GM12878 (cell line): ENCODE measurements at places on chromosomes 12 and 14.

DNA sequence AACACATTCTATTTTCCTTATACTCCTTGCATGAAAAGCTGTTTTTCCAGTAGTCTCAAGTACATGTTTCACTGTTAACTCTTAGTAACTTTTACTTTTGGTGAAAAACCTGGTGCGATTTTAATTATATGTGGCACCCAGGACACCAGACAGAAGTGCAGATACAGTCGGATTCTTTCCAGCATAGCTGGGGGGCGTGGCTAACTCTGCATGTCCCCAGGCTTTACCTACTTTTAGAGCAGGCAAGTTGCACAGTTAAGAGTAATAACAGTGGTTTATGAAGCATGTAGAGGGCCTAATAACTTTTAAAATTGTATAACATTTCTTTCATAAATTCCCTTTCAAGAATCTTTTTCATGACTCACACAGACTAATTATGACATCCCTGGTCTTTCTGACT, 70.7 kb downstream of the HSD17B6 start:
- DNase-seq: no peak

- DNase-seq: no peak
Measured at GRCh38 chr12:72560003-72560769, 288.0 kb downstream of the TRHDE start.

GRCh38 chr14:54554401-54554800, 12.5 kb upstream of the SAMD4A start:
- DNase-seq: no peak

DNA sequence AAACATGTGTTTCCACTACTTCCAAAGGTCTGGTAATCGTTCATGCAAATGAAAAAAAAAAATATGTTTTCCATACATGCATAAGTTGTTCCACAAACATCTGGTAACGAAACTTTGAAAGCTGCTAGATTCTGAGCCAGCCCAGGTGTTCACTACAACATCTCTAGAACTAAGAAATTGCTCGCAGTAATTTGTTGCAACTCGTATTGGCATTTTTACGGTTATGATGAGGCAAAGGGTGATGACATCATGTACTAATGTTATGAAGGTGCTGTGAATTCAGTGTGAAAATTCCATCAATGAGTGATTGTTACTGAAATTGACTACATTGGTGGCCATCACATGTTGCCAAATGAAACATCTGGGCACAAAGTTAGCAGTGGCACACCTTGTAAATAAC, 31.9 kb upstream of the CCDC91 start:
- DNase-seq: no peak

GRCh38 chr12:117662220-117662619, 300.8 kb upstream of the NOS1 start:
- DNase-seq: no peak

DNA sequence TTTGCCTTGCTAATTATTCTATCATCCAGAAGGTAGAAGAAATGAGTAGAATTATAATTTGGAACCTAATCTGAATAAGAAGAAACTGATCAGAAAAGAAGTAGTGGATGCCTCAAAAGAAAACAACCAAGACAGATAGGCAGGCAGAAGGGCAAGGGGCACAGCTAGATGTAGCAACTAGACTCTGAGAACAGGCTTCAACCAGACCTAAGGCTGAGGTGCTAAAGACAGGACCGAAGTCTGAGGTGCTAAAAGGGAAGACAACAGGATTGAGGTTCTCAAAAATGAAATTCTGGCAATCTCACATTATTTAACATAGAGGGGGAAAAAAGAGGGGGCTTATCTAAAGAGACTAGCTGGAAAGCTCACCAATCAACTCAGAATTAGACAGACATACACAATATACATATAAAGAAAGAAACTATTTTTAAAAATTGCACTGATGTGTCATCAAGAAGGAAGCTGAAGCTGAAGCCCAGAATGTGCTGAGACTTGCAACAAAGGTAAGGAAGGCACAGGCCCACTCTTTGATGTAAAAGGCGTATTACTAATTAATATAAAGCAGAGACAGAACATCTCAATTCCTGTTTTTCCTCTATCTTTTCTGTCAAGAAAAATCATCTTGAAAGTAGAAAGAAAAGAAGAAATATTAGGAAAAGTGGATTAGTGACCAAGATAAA, 43.8 kb upstream of the CSRNP2 start:
- DNase-seq: no peak

DNA sequence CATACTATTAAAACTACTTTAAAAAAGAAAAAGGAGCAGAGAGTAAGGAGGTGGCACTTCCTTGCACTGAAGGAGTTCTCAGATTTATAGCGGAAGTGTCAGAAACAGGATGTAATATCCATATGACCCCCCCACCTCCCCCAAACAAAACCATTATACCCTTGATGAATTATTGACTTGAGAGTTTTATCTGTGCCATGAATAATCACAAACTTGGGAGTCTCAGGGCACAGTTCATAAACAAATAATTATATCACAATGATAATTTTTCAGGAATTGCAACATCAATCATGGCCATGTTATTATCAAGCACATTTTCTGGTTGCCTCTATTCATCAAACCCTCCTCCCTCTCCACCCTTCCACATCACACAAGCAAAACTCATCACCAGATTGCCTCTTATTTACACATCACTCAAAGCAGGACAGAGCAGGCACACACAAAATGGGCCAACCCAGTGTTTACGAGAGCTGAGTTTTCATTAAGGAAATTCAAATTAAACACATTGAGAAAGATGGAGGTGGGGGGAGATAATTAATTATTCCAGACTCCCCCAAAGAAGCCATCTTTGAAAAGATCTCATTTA, 141.4 kb downstream of the EGLN3 start:
- DNase-seq: no peak

DNA sequence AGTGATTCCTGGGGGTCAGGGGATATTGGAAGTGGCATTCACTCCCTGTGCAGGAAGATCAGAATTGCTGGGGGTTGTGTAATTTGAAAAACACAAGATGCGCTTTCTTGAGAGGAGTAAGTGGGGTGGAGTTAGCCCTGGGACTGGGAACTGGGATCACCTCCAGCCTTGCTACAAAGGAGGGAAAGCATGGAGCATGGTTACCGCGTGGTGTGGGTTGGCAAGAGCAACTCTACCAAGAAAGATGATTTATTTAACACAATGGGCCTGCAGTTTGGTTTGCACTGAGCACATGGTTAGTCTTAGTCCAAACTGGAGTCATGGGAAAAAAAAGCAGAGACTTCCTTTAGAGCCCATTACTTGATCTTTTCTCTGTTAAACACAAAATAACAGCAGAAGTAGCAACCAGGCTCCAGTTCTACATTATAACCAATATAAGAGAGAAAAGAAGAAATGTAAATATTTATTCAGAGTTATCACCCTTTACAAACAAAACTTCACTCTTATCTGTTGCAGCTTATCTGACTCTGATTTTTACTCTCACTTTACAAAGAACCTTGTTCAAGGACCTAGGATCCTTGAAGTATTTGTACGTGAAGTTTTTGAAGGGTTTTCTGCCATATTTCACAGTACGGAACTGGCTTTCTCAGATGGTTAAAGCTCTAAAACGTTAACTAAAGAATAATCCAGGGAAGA, 2.1 kb upstream of the NIN start:
- DNase-seq: no peak

GRCh38 chr14:76901171-76902055, 75.2 kb downstream of the LRRC74A start:
- no peak for DNase-seq

DNA sequence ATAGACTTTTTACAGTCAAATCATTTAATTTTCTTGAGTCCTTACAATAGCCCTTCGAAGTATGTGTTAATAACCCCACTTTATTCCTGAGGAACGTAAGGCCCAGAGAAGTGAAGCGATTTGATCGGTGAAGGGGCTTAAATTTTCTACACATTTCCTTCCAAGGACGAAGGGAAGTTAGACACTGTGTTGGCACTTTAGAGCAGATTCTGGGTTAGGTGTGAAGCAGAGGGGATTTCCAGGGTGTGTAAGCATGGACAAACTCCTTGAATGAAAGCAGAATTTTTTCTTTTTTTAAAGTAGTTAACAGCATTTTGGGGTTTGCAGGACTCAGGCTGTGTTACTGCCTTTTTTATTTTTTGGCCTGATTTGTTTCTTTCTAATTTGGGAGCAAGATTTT, 38.9 kb downstream of the PRORP start:
- DNase-seq: no peak

DNA sequence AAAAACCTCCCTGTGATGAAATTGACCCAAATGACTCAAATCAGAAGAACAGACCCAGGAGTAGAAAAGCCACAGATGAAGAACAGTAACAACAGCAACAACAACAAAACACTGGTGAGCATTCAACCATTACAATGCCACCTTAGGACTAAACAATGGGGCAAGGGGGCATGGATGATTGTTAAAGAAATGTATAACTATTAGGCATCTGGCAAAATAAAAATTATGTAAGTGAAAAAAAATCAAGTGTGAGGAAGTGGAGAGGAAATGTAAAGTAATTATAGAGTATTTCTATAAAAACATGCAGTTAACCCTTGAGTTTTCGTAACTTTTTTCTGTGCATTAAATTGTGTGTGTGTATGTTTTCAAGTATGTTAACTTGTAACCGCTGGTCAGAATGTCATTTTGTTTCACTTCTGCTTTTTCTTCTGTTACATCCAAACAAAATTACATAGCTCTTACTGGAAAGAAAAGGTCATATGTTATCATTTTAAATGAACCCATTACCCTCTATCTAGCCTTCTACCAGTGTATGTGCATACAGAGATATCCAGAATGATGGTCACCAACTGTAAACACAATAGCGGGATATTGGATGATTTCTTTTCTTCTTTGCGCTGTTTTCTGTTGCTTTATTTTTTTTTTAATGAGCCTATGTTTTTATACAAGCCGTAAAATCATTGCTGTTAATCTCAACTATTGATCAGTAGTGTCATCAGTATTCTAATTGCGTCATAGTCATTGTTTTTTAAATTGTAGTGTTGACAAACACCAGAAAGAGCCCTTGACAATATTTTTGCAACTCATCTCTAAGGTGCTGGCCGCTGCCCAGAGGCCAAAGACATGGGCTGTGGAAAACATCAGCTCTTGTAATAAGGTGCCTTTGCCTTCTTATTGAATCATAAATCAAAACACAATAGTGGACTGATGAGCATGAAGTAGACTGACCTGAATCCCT, 170.6 kb downstream of the CRADD start:
- DNase-seq: peak; percentile 82

DNA sequence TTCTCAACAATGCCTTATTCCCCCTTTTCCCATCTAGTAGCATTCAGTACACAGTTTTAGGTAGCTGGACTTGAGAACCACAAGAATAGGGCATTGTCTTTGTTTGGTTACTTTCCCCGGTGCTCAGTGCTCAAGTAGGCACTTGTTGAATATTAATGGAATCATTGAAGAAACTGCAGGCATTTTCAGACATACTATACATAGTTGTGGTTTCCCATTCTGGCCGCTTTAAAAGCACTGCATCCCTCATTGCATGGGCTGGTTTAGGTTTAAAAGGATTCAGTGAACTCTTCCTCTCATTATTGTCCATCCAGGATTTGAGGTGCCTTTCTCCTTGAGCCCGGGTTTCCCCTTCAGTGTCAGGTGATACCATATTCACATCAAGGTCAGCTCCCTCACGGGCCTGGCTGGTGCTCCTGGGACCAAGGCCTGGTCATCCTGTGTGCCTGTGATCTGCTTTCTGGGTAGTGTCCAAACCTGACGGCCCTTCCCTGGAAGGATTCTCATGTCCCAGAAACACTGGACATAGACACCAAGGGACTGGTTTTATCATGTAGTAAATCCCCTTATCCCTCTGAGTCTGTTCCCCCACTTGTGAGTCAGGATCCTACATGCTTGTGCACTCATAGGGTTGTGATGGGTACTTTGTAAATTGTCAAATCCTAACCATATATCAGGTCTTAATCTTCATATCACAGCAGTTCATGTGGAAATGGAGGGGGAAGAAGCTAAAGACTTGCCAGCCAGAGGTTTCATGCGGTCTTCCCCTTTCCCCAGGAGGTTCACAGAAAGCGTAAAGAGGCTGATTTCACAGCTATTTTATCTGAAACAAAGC, 7.4 kb downstream of the TCP11L2 start:
- no peak for DNase-seq

DNA sequence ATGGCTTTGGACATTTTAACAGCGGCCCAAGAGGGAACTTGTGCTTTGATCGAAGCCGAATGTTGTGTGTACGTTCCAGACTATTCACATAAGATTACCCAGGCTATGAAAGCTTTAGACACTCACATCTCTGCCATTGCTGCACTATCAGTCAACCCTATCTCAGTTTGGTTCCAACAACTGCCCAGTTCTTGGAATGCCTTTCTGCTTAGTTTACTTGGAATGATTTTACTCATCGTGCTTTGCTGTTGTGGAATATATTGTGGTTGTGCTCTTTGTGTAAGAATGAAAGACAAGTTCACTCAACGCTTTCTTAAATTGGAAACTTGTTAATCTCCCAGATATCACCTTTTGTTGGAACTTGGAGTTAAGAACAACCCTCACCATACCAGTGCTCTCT, 498.2 kb downstream of the GLT1D1 start:
- no peak for DNase-seq

DNA sequence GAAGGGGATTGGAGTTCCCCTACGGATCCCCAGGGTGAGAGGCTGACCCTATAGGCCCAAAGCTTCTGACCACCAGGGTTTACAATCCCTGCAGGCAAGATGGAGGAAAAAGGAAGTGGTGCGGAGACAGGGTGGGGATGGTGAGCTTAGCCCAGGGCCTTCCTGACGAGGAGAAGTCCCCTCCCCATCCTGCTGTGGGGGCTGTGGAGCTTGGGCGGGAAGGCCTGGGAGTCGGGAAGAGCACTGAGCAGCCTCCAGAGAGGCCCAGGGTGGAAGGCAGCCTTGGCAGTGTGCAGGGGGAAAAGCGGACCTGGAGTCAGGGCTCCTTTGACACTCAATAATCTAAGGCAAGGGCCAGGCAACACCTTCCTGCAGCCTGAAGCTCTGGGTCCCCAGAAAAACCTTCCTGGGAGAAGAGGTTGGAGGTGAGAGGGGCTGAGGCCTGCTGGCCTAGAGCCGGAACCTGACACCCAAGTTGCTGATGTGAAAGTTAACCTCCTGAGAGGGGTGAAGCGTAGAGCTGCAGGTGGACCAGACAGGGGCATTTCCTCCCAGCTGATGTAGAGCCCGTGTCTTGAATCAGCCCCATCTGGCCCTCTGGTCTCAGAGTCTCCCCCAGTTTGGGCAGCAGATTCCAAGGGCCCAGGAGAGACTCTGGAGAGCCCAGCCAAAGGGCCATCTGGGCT, 6.0 kb downstream of the HDAC7 start:
- no peak for DNase-seq
